ENCODE measurements at places on chromosomes 1 and 21. TPM values are rescaled to one million over a fixed set of nuclear protein-coding genes. Genes with fewer than 3 reads are reported as not detected.

Gene TDRD10
- total RNA-seq, result not detected

Gene LORICRIN
- not detected for total RNA-seq

Gene PLEKHN1
- total RNA-seq, result 1.3 TPM

Gene MCOLN2
- total RNA-seq, result 0.84 TPM

Gene RASSF5
- 279 TPM for total RNA-seq

Gene TINAGL1
- total RNA-seq, result not detected

Gene DNASE2B
- not detected for total RNA-seq

Gene GUCA2A
- not detected for total RNA-seq

Gene CD2
- 93.4 TPM for total RNA-seq

Gene CHRNB2
- total RNA-seq, result not detected
